Left lobe of liver (tissue), 2 donors: ENCODE measurements at places on chromosomes 11 and 22. TPM values are rescaled to one million over a fixed set of nuclear protein-coding genes. Genes with fewer than 3 reads are reported as not detected.

Gene ACR
- 0.83 TPM for total RNA-seq

Gene ANGPTL5
- total RNA-seq: not detected

Gene ANKK1
- total RNA-seq: 0.08 TPM

Gene JAML
- 1.9 TPM for total RNA-seq

Gene DMC1
- not detected for total RNA-seq

Gene POTEH
- not detected for total RNA-seq

Gene LRRC32
- 10.5 TPM for total RNA-seq

Gene MMP27
- total RNA-seq: not detected

Gene CHRDL2
- 8.8 TPM for total RNA-seq

Gene PNPLA3
- total RNA-seq: 72.1 TPM

DNA sequence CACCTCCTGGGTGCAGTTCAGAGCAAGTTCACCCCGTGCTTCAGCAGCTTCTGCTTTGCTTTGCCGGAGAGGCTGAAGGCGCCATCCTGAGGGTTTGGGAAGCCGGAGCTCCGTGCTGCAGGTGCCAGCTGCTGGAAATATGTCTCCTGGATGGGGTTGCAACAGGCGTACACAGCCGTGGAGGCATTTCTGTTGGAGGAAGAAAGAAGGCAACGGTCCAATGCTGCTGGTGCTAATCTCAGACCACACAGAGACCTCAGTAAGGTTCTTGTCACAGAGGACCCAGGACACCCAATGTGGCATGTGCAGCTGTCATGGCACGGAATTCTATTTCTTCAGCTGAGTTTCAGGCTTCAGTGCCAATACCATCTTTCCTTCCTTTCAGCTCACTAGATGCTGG lies 24.2 kb downstream of the ASPHD2 start:
- no peak for DNase-seq

DNA sequence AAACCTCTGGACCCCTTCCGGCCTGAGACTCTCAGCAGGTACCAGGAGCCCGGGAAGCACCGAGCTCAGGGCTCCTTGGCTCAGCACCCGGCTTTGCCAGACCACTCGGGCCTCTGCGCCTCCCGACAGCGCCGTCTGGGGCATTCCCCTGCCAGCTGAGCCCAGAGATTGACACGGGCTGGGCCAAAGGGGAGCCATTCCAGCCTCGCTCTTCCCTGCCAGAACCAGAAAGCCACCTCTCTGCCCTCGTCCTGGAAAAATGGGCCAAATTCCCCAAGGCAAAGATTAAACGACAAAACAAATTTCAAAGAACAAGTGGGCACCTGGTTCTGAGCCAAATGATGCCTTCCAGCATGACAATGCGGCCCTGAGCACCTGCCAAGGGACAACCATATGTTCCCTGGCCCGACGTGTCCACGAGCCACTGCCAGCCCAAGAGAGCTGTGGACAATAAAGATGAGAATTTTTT lies 59.3 kb downstream of the CELSR1 start:
- no peak for DNase-seq

- DNase-seq: no peak
Observed at GRCh38 chr22:47034905-47035419, 272.5 kb downstream of the TBC1D22A start.

DNA sequence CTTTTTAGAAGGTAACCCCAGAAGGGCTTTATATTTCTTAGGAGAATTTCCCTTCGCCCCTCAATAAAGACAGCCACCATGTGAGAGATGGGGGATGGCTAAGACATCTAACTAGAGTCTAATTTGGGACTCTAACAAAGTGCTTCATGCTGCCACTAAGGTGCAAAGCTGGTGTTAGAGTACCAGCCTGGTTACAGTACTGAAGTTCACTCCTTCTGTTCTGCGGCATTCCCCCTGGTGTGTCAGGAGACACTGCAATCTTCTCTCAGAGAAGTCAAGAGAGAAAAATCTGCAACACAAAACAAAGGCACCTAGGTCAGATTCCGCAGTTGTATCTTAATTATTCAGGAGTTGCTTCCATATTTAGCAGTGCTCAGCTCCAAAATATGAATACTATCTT lies 603.0 kb upstream of the CADM1 start:
- peak; percentile 0 for DNase-seq

GRCh38 chr22:44131412-44131811 lies 49.3 kb upstream of the PARVG start:
- DNase-seq: no peak

- DNase-seq: no peak
Observed at GRCh38 chr22:25282671-25283561, 63.5 kb downstream of the CRYBB2 start.

- DNase-seq: no peak
Observed at GRCh38 chr22:23404689-23405365, 175.3 kb downstream of the IGLL1 start.

DNA sequence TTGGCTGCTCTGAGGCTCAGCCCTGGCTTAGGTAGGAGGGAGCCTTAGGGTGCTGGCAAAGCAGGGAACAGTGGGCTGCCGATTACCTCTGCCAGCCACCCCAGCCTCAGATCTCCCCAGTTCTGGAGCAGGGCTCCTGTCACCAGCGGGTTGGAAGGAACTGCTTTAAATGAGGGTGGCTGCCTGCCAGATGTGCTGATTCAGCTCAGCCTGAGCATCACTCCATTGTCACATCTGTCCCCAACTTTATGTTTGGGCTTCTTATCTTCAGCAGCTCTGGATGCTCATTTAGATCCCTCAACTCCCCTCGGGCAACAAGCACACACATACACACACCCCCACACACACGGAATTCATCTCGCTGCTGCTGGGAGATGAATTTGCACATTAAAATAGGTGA lies 16.9 kb upstream of the ANKK1 start:
- no peak for DNase-seq

DNA sequence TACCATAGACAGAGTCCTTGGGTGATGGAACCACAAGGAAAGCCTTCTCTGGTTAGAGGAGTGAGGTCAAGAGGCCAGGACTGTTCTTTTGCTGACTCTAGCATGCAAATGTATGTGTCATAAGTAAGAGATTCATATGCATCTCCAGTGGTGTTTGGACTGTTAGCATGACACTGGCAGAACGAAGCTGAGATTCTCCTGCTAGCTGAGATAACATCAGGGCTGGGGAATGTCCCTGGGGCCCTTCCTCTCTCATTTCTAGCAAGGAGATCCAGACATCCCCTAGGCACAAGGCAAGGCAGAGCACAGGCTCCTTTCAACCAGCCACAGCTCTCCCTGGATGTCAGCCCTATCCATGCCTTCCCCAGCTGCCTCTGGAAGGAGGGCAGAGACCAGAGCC lies 711.3 kb downstream of the OPCML start:
- DNase-seq: no peak

- no peak for DNase-seq
Observed at GRCh38 chr11:92595052-92595451, 370.4 kb downstream of the FAT3 start.

DNA sequence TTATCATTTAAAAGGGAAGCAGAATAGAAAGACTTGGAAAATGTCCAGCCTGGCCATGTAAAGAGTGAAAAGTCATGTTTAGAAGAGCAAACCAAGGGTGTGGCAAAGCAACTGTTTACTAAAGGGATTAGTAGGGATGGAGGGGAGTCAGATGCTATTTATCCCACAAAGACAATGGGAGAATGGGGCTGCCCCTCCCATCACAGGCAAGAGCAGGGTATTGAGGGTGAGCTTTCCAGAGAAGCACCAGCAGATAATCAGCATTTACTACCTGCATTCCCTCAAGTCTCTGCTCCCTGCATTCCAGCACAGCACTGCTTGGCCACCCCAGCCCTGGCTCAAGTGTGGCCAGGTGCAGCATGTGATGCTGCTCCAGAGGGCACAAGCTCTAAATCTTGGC lies 18.5 kb upstream of the QSER1 start:
- DNase-seq: no peak

- peak; percentile 54 for DNase-seq
Observed at GRCh38 chr11:16741473-16741872, 3.0 kb downstream of the C11orf58 start.

DNA sequence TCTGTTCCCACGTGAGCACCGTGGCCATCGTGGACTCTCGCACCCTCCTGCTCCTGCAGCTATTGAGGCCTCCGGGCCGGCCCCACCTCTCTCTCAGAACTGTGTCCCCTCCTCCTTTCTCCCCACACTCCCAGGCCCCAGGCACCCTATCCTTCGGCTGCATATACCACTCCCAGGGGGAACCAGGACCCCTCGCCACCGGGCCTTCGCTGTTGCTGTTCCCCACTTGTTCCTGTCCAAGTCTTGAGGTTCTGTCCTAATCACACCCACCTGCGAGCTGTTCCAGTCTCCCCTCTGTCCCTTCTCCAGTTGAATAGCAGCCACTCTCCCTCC lies 43.0 kb upstream of the CDON start:
- DNase-seq: no peak

- no peak for DNase-seq
Observed at GRCh38 chr11:70482529-70482917, 84.2 kb downstream of the CTTN start.

DNA sequence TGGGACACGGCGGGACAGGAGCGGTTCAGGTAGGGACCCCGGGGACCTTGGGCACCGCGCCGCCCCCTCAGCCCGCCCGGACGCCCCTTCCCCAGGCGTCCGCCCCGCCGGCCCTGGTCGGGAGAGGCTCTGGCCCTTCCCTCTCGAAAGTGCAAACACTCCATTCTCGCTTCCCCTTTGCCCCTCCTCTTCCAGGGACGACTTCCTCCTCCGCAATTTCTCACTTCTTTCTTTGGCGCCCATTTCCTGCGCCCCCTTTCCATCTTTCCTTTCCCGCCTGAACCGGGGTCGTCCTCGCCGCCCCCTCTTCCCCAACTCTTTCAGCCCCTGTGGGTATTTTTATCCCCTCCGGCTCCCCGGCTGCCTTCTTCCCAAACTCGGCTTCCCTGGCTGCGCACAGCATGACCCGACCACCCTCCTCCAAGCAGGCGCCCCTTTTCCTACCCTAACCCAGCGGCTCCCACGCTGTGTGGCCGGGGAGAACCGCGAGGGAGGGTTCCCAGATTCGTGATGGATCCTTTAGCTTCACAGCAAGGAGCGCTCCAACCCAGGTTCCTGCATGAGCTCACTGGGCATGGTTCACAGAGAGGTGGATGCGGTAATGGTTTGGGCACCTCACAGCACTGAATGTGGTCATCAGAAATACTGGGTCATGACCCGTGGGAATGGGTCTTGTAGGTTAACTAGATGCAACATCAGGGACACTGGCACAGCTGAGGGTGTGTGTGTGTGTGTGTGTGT lies 689 bp downstream of the RAB39A start:
- no peak for DNase-seq

- no peak for DNase-seq
Observed at GRCh38 chr11:70544067-70544773, 145.9 kb downstream of the CTTN start.

DNA sequence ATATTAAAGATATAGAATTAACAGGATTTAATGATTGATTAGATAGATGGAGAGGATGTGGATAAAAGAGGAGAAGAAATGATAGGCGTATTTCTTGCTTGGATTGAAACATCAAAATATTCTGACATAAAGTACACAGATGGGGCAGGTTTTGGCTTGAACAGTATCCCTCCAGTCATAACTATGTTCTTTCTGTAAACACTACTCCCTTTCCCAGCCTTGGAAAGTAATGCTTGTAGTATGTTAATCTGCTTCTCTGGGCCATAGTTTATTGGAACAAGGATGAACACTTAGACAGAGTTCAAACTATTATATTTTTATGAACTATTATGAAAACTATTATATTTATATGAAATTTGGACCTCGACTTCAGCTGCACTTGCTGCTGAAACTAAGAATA lies 419.2 kb downstream of the AASDHPPT start:
- no peak for DNase-seq

DNA sequence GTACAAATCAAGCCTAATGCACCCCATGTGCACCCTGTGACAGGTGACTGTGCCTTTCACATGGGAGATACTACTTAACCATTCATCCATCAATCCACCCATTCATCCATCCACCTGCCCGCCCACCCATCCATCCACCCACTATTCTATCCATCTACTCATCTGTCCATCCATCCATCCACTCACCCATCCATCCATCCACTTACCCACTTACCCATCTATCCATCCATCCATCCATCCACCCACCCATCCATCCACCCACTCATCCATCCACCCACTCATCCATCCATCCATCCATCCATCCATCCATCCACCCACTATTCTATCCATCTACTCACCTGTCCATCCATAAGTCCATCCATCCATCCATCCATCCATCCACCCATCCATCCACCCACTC lies 7.5 kb downstream of the C11orf24 start:
- peak; percentile 14 for DNase-seq

DNA sequence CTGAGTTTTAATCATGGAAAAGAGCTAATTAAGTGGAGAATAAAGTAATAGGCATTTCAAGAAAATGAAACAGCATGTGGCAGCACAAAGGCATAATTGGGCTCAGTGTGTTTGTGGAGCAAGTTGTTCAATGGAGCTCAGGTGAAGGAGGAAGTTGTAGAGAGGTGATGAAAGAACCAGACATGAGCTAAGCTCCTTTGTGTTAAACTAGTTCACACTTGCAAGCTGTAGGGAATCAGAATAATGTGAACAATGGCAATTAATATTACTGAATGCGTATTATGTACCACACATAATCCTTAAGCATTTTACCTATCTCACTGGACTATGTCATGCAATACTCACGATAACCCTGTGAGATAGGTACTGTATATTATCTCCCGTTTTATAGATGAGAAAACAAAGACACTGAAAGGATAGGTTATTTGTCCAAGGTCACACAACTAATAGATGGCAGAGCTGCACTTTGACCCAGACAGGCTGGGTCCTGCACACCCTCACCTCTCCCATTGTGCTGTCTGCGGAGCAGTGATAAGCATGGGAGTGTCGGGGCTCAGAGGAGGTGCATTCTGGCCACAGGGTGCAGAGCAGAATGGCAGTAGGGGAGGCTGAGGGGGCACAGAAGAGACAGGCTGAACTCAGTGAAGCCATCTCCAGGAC lies 8.9 kb downstream of the OLFML1 start:
- no peak for DNase-seq

GRCh38 chr11:121936781-121937447 lies 179.1 kb downstream of the BLID start:
- DNase-seq: no peak
